Mesothelial cell of epicardium (in vitro differentiated cells): ENCODE measurements at places on chromosomes 4 and X. TPM values are rescaled to one million over a fixed set of nuclear protein-coding genes. Genes with fewer than 3 reads are reported as not detected.

- no peak for DNase-seq
These were observed 233.0 kb upstream of the CLNK start for GRCh38 chr4:10917566-10917965.

GRCh38 chr4:48379587-48380180, 38.4 kb downstream of the SLAIN2 start:
- DNase-seq: no peak

The INPP4B gene
- 26.1 to 35.4 TPM (median 27.9 TPM) in 3 replicates for total RNA-seq

GRCh38 chrX:78092296-78092695, 11.8 kb upstream of the PGK1 start:
- no peak for DNase-seq

The FAM236D gene
- total RNA-seq: not detected in 3 replicates

DNA sequence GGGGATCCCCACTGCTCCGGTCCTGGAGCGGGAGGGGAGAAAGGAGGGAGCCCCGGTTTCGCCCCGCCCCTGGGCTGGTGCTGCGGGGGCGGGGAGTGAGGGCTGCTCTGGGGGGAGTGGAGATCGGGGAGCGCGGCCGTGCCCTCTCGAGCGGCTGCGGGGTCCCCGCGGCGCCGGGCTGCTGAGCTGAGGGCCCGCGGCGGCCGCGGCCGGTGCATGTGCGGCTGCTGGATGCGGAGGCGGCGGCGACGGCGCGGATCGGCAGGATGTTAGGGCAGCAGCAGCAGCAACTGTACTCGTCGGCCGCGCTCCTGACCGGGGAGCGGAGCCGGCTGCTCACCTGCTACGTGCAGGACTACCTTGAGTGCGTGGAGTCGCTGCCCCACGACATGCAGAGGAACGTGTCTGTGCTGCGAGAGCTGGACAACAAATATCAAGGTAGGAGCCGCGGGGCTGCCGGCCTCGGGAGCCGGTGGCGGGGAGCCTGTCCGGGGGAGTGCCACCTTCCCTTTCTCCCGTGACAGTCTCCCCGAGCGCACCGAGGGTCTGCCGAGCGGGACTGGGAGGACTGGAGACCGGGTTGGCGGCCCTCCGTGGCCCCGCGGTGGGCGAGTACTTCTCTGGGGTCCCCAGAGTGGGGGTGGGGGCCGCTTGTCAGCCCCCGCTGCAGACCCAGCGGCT, at the start of gene ING2:
Gene ING2, plus strand, starts transcription at position 129 of the 681 bp plus-strand sequence. Its CDS starts 138 bp downstream, at position 267.
- DNase-seq: no peak

The COL4A6 gene
- 99.4 to 102 TPM (median 102 TPM) in 3 replicates for total RNA-seq

GRCh38 chr4:16843831-16844508, 54.5 kb downstream of the LDB2 start:
- no peak for DNase-seq

DNA sequence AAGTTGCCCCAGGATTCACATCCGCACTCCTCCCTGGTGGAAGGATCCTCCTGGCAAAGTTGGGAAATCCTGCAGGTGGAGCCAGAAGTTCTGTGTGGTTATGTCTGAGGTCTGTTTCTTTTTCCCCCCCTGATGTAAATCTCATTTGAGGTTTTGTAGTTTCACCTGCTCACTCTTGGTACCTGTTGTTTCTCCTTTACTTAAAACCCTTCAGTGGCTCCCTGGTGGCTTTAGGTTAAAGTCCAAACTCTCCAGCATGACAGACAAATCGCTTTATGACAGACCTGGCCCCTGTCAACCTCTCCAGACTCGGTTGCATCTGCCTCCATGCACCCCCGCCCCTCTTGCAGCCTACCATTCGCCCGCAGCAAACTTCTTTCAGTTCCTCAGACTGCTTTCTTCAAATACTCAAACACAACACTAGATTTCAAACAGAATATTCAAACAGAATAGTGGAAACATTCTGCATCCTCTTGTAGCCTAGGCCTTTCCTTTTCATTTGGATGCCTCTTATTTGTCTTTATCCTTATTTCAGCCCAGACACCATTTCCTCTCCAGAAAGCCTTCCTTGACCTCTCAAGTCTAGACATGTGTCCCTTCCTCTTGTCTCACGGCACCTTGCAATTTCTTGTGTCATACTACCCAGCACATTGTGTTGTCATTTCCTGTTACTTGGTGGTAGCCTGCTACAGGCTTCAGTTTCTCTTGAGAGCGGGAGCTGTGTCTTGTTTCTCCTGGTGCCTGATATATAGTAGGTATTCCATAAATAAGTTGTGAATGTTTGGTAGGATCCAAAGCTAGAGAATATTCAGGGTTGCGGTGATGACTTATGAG, 24.8 kb downstream of the IL13RA1 start:
- DNase-seq: no peak

- no peak for DNase-seq
These were observed 100.7 kb upstream of the STX18 start for GRCh38 chr4:4642496-4643000.

The RAB33B gene
- total RNA-seq: 9.2 to 10.4 TPM (median 9.8 TPM) in 3 replicates

GRCh38 chr4:42172128-42172790, 19.8 kb upstream of the BEND4 start:
- DNase-seq: no peak
